ENCODE measurements at places on chromosomes 3 and 15. TPM values are rescaled to one million over a fixed set of nuclear protein-coding genes. Genes with fewer than 3 reads are reported as not detected.

ROPN1 gene
- total RNA-seq: not detected

PRRT3 gene
- total RNA-seq: 1.8 TPM

PRTG gene
- 8.9 TPM for total RNA-seq

CCDC54 gene
- not detected for total RNA-seq

CAMK1 gene
- total RNA-seq: 16.1 TPM

PCBP4 gene
- total RNA-seq: 12.6 TPM

SI gene
- total RNA-seq: not detected

PLSCR5 gene
- not detected for total RNA-seq

Measured in A549 treated with AZD2906 at 1 μM for 4 hours (cell line).